Stimulated activated CD8-positive, alpha-beta memory T cell treated with anti-CD3 and anti-CD28 coated beads, Interleukin-7, amount 100 ng/mL, for 1 hour (primary cell): ENCODE measurements at places on chromosomes 2 and 18.

DNA sequence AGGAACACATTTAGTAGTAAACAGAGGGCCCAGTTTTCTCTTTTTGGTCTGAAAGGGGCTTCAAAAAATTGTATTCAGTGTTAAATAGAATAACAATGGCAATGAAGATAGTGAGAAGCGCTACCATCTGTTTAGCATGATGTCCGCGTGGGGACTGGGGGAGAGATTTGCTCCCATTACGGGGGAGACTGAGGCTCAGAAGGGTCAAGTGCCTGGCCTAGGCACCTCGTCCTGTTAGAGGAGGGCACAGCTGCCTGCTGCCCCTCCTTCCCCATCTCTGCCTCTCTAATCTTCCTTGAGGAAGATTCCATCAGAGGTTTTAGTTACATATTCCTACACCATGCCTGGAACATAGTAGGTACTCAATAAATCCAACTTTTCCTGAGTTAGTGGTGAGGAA is 10.1 kb upstream of the TMEM185B start:
- no peak for DNase-seq

- DNase-seq: no peak
Measured at GRCh38 chr2:186919296-186919695, 70.3 kb upstream of the ZSWIM2 start.

DNA sequence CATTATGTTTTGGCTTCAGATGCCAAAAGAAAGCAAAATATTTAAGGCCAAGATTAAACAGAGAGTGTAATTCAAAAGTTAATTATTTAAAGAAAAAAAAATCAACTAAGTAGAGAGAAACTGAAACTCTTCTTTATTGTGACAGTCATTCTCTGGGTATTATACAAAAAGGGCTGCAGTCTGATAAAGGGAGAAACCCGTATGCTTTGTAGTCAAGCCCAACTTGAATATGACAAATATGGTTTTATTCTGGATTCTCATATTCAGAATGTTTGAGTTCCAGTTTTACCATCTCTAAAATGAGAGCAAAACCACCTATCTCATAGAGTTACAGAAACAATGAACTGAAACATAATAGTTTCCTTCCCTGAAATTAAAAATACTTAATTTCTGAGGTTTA is 8.2 kb downstream of the CDH2 start:
- no peak for DNase-seq

DNA sequence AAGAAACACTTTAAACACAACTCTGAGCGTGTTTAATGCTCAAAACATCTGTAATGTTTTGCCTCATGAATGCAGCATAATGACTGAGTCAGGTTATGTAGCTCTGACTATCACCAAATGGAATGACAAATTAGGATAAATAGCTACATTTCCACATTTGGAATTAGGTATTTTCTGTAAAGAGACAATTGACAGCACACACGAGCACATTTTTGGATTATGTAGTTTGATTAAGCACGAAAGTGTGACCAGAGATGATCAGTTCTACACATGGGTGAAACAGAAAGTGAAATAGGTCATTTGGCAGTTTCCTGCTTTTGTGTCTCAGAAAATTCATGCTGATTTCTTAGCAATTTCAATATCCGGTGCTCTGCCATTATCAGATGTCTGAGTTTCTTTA is 29.0 kb downstream of the LPIN1 start:
- DNase-seq: no peak

- DNase-seq: no peak
Measured at GRCh38 chr18:27778441-27778840, 398.5 kb downstream of the CDH2 start.

DNA sequence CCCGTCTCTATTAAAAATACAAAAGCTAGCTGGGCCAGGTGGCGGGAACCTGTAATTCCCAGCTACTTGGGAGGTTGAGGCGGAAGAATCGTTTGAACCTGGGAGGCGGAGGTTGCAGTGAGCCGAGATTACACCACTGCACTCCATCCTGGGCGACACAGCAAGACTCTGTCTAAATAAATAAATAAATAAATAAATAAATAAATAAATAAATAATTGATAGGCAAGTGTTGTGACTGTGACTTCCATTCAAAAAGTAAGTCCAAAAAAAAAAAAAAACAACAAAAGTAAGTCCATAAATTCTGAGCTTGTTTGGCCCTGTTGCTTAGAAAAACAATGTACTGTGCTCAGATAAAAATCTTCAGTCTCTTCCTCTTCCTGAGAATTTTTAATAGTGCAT is 2.2 kb downstream of the STON1 start:
- no peak for DNase-seq

DNA sequence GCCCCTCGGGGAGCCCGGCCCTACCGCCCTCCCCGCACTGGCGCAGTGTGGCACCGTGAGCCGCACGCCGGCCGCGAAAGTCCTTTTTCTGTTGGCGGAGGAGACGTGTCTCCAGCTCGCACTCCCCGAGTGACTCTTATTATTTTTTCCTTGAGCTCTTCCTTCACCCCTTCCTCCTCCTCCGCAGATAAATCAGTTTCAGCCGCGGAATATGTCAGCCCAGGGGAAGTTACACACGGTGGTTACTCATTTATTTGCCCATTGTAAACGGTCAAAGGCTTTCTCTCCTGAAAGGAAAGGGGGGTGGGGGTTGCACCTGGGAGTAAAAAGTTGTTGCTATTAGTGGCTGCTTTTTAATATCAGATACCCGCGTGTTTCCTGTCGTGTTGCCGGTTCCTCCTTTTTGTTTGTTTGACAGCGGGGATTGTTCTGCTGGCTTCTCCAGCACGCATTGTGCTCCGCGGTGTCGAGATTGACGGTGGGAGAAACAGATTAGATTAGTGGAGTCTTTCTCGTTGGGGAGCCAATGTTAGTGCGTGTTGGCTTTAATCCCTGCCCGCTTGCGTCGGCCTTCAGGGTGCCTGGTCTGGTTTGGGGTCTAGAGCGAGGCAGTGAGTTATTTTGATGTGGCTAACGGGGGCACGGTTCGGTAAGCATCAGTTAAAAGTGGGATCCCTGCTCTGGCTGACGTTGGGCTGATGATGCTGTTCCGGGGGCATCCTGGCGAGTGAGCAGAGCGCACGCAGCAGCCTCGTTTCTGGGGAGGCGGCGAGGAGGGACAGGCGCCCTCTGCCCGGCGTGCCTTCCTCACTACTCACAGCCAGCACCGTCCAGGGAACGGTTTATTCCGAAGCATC is 1.6 kb downstream of the CRIM1 start:
- no peak for DNase-seq

- no peak for DNase-seq
Measured at GRCh38 chr18:64966667-64967066, 784.1 kb upstream of the CDH7 start.

- DNase-seq: no peak
Measured at GRCh38 chr18:54830260-54830659, 2.0 kb downstream of the RAB27B start.

- DNase-seq: no peak
Measured at GRCh38 chr18:4450065-4450658, 4.9 kb downstream of the DLGAP1 start.

- no peak for DNase-seq
Measured at GRCh38 chr2:122055521-122055931, 300.1 kb downstream of the TSN start.

GRCh38 chr2:68693951-68694350 is 40.7 kb upstream of the ARHGAP25 start:
- no peak for DNase-seq

DNA sequence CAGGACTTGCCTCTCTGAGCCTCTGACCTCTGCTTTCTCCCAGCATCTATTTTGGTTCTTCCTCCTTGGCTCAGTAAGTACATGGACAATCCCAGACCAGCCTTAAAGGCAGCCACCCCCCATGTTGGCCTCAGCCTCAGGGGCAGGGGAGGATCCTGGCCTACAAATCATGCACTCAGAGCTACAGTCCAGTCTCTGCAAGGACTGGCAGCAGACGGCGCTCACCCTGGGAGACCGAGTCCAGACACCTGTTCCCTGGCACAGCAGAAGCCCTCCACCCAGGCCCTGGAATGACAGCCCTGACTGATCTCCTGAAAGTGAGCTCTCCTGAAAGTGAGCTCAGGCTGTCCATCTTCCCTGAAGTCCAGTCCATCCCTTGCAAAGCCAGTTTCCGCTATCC is 25.7 kb upstream of the PTPN4 start:
- no peak for DNase-seq

- no peak for DNase-seq
Measured at GRCh38 chr2:200193791-200194190, 112.7 kb upstream of the SPATS2L start.

GRCh38 chr2:6922201-6922656 is 5.0 kb downstream of the RNF144A start:
- DNase-seq: no peak

DNA sequence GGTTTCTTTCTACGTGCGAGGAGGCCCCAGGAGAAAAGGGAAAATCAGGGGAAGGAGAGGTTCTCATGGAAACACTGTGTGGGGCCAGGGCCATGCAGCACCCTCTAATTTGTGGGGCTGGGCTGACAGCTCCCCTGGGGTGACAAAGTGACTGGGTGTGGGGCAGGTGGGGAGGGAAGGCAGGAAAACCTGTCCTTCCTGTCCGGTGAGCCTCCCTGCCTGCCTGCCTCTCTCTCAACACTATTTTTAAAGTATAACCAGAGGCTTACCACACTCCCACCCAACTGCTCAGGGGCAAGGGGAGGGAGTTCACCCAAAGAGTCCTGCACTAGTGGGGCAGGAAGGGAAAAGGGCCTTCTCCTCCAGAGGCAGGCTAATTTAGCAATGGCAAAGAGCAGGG is 10.5 kb upstream of the EPAS1 start:
- no peak for DNase-seq

DNA sequence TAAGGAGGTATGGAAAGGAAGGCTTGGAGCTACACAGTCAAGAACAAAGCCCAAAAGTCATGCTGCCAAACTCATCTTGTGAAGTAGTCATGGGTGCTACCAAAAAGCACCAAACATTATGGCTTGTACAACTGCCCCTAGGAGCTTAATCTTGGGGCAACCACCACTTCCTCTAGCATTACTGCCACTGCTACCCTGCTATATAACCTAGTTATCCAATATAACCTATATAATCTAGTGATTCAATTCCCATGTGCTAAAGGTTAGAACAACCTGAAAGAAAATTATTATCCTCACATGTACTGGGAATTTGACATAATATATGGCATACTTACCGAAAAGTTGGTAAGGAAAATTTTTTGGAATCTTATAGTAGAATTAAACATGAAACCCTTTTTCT is 102.6 kb upstream of the RBBP8 start:
- no peak for DNase-seq

DNA sequence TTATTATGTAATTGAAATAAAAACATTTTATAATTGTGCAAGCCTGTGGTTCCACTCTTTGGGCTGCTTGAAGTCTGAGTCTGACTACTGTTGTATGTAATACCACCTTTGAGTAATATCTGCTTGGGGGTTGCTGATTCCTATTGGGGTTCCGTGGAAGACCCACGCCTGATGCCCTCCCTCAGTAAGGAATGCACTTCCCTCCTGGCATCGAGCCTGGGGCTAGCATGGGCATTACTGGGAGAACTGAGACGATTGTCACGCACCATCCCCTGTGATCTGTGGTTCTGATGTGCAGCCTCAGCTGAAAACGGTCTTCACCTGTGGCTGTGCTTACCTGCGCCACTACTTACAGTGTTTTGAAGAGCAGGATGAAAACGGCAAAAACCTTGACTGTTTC is 32.7 kb upstream of the RBM44 start:
- no peak for DNase-seq

DNA sequence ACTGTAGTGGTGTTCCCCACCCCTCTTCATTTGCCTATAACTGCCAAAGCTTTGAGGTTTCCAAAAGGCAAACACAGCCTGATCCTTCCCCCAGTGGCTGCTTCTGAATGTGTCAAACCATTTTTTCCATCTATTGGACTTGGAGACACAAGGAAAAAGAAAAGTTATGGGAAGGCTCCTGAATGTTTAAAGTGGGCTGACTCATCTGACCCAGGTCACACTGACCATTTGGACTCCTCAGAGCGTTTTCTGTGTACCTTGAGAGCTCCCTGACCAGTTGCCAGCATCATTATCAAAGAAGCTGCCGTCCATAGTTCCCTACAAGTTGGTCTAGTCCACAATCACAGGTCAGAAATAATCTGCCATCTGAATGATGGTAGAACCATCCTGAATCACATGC is 123.4 kb upstream of the COL3A1 start:
- DNase-seq: no peak

DNA sequence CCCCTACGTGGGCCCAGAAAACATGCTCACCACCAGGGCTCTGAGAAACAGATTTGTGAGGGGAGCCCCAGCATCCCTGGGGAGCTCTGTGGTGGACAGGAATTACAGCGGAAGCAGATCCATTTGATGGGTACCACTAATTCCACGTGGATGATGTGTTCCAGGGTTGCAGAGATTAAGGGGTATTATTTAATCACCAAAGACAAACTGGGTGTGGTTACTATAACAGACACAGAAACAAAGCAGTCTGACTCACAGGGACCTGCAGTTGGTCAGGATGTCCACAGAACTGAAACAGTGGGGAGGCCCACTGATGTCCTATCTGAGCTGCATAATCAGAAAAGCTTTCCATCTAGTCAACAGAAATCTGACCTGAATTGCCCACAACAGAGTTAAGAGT is 65.8 kb downstream of the PSMG2 start:
- no peak for DNase-seq
